Omental fat pad (tissue), 4 donors: ENCODE measurements at places on chromosomes 6 and 20. TPM values are rescaled to one million over a fixed set of nuclear protein-coding genes. Genes with fewer than 3 reads are reported as not detected.

Gene KCNK16
- total RNA-seq: not detected

Gene DUSP15
- total RNA-seq: not detected

- no peak for DNase-seq
Measured at GRCh38 chr20:16539280-16540021, 33.8 kb downstream of the KIF16B start.

DNA sequence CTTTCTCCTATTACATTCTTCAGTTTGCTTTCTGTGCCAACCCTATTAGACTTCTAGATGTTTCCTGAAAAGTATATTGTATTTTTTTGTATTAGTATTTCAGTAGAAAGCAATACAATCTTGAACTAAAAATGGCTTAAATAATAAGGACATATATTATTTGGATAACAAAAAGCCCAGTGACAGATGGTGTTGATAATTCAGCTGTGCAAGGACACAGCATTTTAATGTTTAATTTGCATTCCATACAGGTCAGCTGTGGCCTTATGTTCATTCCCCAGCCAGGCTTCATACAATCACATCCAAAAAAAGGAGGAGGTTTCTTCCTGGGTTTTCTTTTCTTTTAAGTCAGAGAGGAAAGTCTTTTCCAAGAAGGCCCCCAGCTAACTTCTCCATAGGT, 236.9 kb downstream of the CD109 start:
- no peak for DNase-seq

GRCh38 chr20:24777746-24778145, 171.3 kb upstream of the CST7 start:
- DNase-seq: no peak

Gene SRSF12
- total RNA-seq: 3.4 TPM

DNA sequence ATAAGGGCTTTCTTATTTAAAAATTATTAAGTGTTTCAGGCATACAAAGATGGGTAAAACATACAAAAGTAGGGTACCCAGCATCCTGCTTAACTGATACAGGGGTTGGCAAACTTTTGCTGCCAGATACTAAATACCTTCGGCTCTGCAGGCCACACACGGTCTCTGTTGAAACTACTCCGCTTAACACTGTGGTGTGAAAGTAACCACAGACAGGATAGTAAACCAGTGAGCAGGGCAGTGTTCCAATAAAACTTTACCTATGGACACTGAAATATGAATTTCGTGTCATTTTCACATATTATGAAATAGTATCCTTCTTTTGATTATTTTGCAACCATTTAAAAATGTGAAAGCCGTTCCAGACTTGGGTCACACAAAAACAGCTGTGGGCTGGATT, 92.4 kb downstream of the EYA2 start:
- DNase-seq: no peak

GRCh38 chr20:20174089-20174835, 121.9 kb downstream of the CFAP61 start:
- DNase-seq: no peak

DNA sequence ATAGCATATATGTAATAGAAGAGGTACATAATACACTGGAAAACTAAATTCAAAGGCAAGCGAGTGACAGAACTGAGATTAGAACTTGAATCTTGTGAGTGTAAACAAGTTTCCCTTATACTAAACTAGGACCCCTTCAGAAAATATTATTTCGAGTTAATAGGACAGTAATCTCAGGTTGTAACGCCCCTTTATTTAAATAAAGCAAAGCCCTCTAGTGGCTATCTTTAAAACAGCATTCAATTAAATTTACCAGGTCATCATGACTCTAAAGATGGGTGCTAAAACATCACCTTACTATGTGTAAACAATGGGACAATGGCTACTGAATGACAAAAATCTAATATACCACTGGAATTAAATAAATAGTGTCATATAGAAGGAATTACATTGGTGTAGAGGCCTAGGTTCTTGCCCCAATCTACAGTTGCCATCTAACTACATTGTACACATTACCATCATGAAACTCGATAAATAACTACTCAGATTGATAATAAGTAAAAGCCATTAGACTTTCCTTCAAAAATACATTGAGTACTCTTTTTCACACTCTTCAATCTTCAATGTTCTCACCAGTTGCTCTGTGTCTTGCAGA, 255.4 kb upstream of the IRAK1BP1 start:
- no peak for DNase-seq

GRCh38 chr20:23920408-23921325, 41.1 kb upstream of the CST5 start:
- DNase-seq: no peak

Gene KATNA1
- 30.4 TPM for total RNA-seq

DNA sequence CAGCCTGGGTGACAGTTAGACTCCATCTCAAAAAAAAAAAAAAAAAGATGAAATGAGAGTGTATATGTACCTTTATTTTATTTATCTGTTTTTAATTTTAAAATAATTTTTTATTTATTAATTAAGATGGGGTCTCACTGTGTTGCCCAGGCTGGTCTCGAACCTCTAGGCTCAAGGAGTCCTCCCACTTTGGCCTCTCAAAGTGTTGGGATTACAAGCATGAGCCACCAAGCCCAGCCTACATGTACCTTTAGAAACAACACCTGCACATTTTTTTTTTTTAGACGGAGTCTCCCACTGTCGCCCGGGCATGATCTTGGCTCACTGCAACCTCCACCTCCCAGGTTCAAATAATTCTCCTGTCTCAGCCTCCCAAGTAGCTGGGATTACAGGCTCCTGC, 12.1 kb upstream of the PARD6B start:
- no peak for DNase-seq

Gene SLC22A7
- not detected for total RNA-seq

Gene RBBP8NL
- total RNA-seq: not detected

DNA sequence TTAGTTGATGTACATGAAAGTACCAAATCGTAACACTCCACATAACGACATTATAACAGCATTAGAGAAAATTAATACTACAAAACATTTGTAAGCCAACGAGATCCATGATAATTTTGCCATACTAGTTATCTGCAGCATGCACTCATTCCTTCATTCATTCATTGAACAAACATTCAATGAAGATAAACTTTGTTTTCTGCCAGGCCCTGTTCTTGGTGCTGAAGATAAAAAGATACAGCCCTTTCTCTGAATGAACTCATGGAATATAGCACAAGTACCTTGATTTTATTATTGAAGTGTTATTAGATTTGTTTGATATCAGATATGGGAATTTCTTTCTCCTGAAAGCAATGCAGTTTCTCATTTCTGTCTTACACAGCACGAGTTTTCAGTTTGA, 524.0 kb downstream of the TFAP2A start:
- no peak for DNase-seq

- DNase-seq: no peak
Measured at GRCh38 chr6:54214286-54214685, 94.0 kb upstream of the TINAG start.

DNA sequence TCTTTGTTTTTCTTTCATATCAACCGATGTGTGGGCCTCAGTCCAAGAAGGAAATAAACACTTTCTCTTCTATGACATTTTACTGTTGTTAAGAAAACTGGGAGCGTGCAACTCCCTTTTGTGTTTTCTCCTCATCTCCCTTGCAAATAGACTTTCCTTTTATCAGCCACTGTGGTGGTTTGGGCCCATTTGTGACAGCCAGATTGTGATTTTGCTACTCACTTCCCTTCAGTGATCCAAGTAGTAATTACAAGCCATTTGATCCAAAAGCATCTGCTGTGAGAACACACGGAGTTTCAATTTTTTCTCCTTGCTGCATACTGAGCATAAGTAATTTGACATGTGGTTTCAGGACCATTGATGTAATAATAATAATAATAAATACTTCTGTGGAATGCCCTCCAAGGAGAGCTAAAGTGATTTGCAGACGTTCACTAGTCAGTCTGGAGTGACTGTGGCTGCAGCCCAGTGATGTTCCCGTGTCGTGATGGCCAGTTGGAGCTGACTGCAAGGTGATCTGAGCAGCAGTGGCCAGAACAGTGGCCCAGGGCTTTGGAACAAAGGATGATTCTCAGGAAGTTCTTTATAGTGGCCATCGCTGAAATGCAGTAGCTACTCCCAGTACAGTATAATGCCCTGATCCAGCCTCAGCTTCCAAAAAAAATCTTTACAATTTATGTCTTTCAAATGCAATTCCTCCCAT, 91.9 kb upstream of the CLDN20 start:
- DNase-seq: no peak

DNA sequence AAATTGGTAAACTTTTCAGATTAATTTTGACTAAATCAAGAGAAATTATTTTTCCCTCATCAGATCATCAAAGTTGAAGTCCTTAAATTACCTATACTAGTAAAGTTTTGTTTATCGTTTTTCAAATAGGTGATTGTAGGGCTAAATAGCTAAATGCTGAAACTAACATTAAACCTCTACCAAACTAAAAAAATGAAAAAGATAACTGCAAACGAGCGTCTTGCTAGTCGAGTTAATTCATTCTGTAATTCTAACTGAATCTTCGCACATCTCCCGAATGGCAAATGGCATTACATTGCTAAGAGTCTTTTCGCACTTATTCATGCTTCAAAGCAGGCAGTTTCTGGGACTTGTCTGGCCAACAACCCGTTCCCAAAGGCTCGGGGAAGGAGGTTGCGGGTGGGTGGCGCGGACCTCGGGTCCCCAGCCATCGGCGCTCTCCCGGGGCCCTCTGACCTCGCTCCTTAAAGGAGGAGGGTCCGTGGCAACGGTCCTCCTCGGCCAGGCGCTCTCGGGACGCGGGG, 43.8 kb downstream of the POPDC3 start:
- DNase-seq: no peak

DNA sequence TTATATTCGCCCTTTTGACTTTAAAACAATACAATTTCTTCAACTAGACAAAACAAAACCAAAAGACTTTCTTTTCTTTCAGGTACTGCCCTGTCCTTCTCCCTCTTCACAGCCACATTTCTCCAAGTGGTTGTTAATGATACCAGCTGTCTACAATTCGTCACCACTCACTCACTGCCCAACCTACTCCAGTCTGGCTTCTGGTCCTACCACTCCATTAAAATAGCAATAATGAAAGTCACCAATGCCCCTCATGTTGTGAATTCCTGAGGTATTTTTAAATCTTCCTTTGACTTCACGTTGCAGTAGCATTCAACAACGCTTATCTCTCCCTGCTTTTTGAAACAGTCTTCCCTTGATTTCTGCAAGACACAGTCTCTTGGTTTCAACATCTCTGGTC, 11.6 kb upstream of the MAN1A1 start:
- DNase-seq: no peak

DNA sequence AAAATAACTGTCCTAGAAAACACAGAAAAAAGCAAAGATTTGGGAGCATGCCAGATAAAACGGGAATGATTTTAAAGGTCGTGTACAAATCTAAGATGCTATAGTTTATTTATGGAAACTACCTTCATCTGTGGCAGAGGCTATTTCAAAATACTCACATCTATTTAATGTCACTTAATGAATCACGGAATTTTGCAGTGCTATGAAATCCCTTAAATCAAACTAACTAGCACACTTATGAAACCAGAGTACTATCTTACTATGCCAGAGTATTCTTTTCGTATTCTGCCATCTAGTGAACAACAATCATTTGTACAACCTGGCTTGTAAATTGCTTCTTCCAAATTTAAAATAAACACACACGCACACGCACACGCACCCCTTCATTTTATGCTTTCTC, 77.9 kb upstream of the BMP5 start:
- DNase-seq: no peak

Gene GJA10
- total RNA-seq: not detected

DNA sequence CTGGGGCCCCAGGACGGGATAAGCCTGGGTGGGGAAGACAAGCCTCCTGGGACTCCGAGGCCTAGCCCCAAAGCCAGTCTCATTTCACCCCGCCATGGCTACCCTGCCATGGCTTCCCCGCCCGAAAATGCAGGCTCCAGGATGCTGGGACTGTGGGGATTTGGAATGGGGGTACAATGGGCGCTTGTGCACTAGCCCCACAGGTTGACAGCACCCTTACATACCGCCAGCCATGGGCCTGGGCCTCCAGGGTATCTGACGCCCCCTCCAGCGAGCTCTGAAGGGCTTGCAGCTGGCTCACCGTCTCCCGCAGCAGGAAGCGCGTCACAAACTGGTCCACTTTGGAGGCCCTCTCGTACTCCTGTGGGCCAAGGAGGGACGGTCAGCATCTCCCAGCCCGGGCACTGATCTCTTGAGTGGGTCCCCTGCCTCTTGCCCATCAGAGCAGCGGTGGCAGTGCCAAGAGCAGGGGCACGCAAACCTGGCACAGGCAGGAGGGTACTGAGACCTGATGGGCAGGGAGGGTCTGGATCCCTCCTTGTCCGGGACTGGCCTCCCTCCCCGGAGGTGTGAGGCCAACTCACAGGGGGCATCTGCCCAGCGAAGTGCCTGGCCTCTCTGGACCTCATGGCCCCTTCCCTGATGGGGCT, 2.0 kb upstream of the C20orf144 start:
- DNase-seq: no peak

DNA sequence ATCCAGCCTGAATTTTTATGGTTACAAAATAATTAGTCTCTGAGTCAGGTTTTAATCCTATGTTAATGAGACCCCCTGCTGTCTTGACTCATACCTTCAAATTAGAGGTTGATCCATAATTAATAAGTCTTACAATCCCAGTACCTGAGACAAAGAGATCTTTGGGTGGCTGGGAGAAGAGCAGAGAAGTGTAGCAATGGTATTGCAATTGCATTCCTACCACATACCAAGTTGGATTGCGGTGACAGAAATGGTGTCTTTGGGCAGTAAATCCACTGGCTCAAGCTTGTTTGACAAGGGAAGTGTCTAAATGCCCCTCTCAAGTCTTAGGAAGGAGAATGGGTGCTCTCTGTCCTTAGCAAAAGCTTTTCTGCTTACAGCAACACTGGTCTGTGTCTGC, 150.4 kb downstream of the BTBD3 start:
- no peak for DNase-seq

Gene HLA-DOB
- not detected for total RNA-seq

- DNase-seq: no peak
Measured at GRCh38 chr6:57089265-57089664, 723 bp upstream of the ZNF451 start.

GRCh38 chr6:142892254-142893021, 52.5 kb downstream of the HIVEP2 start:
- DNase-seq: no peak

- no peak for DNase-seq
Measured at GRCh38 chr6:159217595-159218275, 48.5 kb downstream of the FNDC1 start.

DNA sequence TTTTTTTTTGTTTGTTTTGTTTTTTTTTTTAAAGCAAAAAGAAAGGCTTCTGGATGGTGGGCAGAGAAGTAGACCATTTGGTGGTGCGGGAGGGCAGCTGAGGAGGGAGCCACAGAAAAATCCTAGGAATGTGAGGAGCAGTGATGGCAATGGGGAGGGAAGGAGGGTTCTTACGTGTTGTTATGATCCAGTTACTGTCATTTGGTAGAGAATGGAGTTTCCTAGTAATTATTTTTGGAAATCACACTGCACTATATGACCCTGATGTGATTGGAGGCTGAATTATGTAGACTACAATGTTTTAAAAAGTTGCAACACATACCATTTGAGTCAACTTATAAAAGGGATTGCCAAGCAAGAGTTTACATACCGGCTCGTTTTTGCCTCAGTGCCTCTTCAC, 22.1 kb downstream of the ADGRF5 start:
- no peak for DNase-seq

- DNase-seq: no peak
Measured at GRCh38 chr6:6438286-6438685, 117.8 kb upstream of the F13A1 start.

Gene ARMC12
- total RNA-seq: not detected

Gene SEL1L2
- total RNA-seq: not detected

GRCh38 chr6:32177183-32177787, 920 bp upstream of the RNF5 start:
- DNase-seq: no peak

Gene TFAP2B
- not detected for total RNA-seq
